ENCODE measurements at places on chromosomes 13 and 19.
A peak's percentile ranks its signal among the peaks of the same experiment; 100 is the strongest.

GRCh38 chr13:24035411-24035810, 125.1 kb upstream of the SPATA13 start:
- H3K36me3 ChIP-seq: no peaks in the 10 kb centered on the region
- no peak for DNase-seq
- H3K27me3 ChIP-seq: no peaks in the 10 kb centered on the region
- H3K4me1 ChIP-seq: peaks cover 6% of the 10 kb centered on the region
- H3K4me3 ChIP-seq: no peak overlapping the region

DNA sequence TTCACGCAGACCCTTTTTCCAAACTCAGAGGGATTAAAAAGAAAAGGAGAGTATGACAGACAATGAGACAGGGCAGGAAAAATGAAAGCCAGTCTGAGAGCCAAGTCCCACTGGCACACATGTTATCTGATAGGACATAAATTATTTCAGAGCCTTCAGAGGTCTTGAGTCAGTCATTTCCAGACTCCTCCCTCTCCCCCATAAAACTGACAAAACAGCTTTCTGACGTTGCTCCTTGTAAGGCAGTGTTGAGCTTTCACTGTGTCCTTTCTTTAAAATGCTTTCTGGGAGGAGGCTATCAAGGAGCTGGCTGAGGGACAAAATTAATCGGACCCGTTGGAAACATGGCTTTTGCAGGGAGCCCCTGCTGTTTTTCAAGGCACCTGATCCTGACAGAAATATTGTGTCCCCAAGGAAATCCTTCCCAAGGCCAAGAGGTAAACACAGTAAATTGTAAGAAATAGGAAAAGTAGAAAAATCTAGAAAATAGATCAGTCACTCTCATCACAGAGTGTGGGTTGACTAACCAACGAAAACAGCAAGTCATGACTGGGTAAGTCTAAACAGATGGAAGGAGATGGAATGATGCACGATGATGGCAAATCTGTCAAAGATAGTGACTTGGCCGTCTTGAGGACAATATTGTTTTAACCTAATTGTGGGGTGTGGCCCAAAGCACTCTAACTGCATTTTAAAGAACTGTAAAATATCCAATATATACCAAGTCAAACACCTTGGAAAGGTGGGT, 89.7 kb downstream of the DCT start:
- H3K4me1 ChIP-seq: no peaks in the 10 kb centered on the region
- H3K27me3 ChIP-seq: no peaks in the 10 kb centered on the region
- DNase-seq: no peak

- no peak for DNase-seq
- peaks cover 23% of the 10 kb centered on the region for H3K4me1 ChIP-seq
- H3K27ac ChIP-seq: peak overlapping the region; percentile 30
- peak overlapping the region; percentile 79 for H3K4me3 ChIP-seq
- no peaks in the 10 kb centered on the region for H3K36me3 ChIP-seq
Measured at GRCh38 chr19:53365899-53366493, 491 bp downstream of the ZNF525 start.

- H3K27me3 ChIP-seq: no peaks in the 10 kb centered on the region
- DNase-seq: no peak
- H3K4me3 ChIP-seq: no peak overlapping the region
- H3K27ac ChIP-seq: no peak overlapping the region
- H3K4me1 ChIP-seq: peaks cover 27% of the 10 kb centered on the region
Measured at GRCh38 chr19:38730731-38731589, 13.3 kb downstream of the CAPN12 start.

DNA sequence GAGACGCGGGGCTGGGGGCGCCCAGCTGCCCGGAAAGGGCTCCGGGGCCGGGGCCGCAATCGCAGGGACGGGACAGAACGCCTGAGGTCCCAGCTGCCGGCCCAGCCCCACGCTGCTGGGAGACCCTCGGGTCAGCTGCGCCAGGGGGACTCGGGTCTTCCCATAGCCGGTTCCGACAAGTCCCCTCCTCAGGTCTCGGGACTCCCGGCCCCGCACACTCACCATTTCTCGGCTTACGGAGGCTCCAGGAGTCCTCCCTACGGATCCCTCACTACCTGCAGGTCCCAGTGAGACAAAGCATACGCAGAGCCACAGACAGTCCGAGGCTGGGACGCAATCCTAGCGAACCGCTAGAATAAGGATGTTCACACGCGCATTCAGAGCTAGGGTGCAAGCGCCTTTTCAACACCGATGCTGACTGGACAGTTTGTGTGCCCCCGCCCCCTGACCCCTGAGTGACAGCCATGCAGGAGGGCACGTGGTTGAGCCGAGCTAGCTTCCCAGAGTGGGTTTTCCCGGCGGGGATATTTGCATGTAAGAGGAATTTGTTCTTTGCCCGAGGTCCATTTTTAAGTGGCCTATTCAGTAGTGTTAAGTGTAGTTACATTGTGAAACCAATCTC, 13.6 kb downstream of the ZNF490 start:
- peaks cover 46% of the 10 kb centered on the region for H3K36me3 ChIP-seq
- H3K4me3 ChIP-seq: no peak overlapping the region
- no peaks in the 10 kb centered on the region for H3K27me3 ChIP-seq
- DNase-seq: no peak

DNA sequence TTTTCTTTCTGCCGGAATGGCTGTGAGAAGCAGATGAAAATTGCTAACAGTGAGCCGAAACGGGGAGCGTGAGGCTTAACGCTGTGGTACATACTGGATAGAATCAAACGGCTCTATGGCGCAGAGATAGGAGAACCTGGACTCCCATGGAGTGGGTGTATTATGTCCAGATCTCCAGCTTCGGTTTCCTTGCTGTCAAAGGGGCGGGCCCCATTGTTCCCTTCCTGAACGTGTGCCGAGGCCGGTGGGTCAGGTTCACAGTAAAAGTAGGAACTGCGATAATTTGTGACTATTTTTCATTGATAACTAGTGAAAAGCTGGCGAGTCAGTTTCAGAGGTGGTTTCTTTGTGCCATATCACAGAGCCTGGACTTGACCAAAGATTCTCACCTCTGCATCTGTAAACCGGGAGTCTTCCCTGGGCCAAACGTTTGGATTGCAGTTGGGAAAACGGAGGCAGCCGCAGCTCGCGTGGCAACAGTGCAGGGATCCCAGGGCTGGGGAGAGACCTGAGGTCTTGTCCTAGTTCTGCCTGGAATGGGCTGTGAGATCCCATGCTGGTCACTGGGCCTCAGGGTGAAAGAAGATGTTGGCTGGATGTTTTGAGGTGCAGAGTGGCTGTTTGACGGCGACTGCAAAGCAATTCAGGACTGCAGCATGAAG, 752 bp downstream of the RPL18A start:
- peaks cover 21% of the 10 kb centered on the region for H3K4me1 ChIP-seq
- H3K36me3 ChIP-seq: peaks cover 42% of the 10 kb centered on the region
- peak overlapping the region; percentile 99 for H3K4me3 ChIP-seq
- DNase-seq: no peak

DNA sequence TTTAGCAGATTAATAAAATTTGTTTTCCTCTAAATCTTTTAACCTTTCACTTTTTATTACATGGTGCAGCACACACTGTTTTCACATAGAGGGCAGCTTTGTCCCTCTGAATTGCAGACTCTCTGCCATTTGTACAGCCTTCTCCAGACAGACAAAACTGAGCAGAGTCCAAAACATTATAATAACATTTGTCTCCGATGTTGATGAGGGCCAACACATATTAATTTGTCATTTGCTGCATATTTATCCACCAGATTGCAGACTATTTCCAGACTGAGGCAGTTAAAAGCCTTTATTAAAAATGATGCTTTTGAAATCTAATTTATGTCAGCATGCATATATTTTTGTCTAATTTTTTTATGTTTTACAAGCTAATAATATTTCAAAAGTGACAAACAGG, 1251.9 kb upstream of the SLC10A2 start:
- H3K27me3 ChIP-seq: no peaks in the 10 kb centered on the region
- H3K27ac ChIP-seq: no peak overlapping the region
- H3K36me3 ChIP-seq: no peaks in the 10 kb centered on the region
- no peak for DNase-seq
- no peaks in the 10 kb centered on the region for H3K4me1 ChIP-seq
- no peak overlapping the region for H3K4me3 ChIP-seq

Data from CD14-positive monocyte (primary cell).